ENCODE measurements at places on chromosomes 6 and 20. TPM values are rescaled to one million over a fixed set of nuclear protein-coding genes. Genes with fewer than 3 reads are reported as not detected.

- DNase-seq, result no peak
- H3K4me1 ChIP-seq, result no peaks in the 10 kb centered on the region
- no peak overlapping the region for H3K27ac ChIP-seq
- no peaks in the 10 kb centered on the region for H3K36me3 ChIP-seq
- no peak overlapping the region for H3K4me3 ChIP-seq
- H3K27me3 ChIP-seq, result no peaks in the 10 kb centered on the region
These were observed 428.3 kb downstream of the ADGRB3 start for GRCh38 chr6:69063401-69063800.

DNA sequence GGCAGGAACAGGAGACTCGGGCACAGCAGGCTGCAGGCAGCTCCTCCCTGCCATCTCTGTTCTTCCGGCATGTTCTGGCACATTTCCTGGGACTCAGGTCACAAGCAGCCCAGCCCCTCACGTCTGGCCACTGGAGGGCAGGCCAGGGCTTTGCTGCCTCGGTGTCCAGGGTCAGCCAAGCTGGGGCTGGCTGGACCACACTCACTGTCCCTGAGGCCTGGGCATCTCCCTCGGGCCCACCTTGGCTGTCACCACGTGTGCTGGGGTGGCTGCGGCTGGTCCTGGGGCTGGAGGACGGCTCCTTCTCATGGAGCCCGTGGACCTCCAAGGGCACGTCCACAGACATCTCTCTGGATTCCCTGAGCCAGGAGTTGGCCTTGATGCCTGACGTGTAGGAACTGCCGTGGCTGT is 18.5 kb downstream of the FRMD1 start:
- H3K4me1 ChIP-seq, result 0 out of 2 replicates have a peak, but pooled peaks cover 1% of the 10 kb centered on the region
- no peak overlapping the region for H3K4me3 ChIP-seq
- no peaks in the 10 kb centered on the region for H3K36me3 ChIP-seq
- DNase-seq, result peak; percentile 43

- DNase-seq, result peak; percentile 45
- H3K27ac ChIP-seq, result no peak overlapping the region
- no peaks in the 10 kb centered on the region for H3K27me3 ChIP-seq
- H3K36me3 ChIP-seq, result no peaks in the 10 kb centered on the region
- no peak overlapping the region for H3K4me3 ChIP-seq
- no peaks in the 10 kb centered on the region for H3K4me1 ChIP-seq
These were observed 37.2 kb downstream of the EDN1 start for GRCh38 chr6:12327391-12327790.

- H3K27ac ChIP-seq, result no peak overlapping the region
- H3K36me3 ChIP-seq, result no peaks in the 10 kb centered on the region
- no peak overlapping the region for H3K4me3 ChIP-seq
- H3K4me1 ChIP-seq, result no peaks in the 10 kb centered on the region
- H3K27me3 ChIP-seq, result peaks cover 2% of the 10 kb centered on the region
These were observed 154.1 kb upstream of the CENPW start for GRCh38 chr6:126185774-126186173.

DNA sequence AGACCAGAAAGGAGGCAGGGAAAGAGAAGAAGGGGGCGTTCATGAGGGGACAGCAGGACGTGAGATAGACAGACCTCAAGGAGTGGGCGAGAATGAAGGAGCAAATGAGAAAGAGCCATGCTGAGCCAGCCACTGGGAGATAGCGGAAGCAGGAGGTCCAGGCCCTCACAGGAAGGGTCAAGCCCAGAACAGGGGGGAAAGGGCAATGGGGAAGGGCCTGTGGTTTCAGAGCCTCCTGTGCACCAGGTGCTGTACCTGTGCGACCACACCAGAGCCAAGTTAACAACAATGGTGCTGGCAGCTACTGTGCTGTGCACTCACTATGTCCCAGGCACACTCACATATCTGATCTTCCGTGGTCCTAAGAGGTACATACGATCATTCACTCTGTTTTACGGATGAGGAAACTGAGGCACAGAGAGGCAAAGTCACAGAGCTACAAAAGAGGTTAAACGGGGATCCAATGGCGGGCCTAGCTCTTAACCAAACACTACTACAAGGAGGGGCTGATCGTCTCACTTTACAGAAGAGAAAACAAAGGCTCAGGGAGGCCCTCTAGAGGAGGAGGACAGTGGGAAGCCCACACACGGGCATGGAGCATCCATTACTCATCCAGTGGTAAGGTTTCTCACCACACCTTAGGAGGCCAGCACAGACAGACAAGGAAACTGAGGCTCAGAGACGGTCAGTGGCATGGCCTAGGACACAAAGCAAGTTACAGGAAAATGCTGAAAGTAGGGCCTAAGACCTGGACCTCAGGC is 129.1 kb downstream of the PREX1 start:
- DNase-seq, result no peak
- no peaks in the 10 kb centered on the region for H3K27me3 ChIP-seq
- no peak overlapping the region for H3K27ac ChIP-seq
- H3K4me3 ChIP-seq, result no peak overlapping the region

DNA sequence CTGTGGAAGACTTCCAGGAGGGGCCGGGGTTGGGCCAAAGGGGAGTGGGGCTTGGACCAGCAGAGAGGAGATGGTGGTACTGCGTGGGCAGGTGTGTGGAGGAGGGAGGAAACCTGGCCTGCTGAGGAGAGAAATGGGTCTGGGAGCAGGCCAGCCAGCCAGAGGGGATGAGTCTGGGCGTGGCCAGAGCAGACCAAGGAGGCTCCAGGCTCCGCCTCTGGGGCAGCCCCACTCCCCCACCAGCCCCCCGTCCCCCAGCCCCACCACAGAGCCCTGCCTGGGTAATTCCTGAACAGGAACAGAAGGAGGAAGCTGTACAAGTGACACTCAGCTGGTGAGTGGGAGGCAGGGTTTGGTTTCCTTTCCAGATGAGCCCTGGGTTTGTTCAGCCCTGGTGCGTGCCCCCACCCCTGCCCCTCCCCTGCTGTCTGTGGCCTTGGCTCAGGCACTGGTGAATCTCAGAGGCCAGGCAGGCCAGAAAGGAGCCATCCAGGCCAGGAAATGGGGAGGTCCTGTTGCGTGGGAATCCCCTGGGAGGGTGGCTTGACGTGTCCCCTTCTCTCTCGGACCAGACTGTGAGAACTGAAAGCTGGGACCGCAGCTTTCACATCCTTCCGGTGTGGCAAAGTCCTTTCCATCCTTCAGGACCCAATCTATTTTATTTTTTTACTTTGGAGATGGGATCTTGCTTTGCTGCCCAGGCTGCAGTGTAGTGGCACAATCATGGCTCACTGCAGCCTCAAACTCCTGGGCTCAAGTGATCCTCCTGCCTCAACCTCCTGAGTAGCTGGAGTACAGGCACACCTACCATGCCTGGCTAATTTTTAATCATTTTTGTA is 9.4 kb upstream of the SRC start:
- peak; percentile 20 for DNase-seq
- peaks cover 8% of the 10 kb centered on the region for H3K4me1 ChIP-seq
- no peaks in the 10 kb centered on the region for H3K27me3 ChIP-seq

GRCh38 chr20:25369971-25370370 is 20.7 kb downstream of the ABHD12 start:
- DNase-seq, result no peak
- no peak overlapping the region for H3K4me3 ChIP-seq
- no peaks in the 10 kb centered on the region for H3K36me3 ChIP-seq
- no peaks in the 10 kb centered on the region for H3K27me3 ChIP-seq
- H3K27ac ChIP-seq, result no peak overlapping the region

DNA sequence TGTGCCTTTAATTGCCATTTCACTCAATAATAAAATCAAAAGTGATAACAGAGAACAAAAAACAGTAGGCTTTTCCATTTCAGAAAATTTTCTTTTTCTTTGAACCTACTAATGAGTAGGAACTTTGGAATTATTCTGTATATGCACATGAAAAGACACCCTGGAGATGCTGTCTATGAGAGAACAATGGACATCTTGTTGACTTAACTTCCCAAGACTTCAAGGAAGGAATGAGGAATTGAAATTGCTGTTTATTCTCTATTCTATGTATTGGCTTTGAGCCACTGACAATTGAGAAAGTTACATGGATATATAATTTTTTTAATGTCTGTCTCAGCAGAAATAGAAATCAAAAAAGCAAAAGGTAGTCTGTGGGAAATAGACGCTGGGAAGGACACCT is 98.6 kb upstream of the PCSK2 start:
- no peaks in the 10 kb centered on the region for H3K36me3 ChIP-seq
- DNase-seq, result no peak
- no peak overlapping the region for H3K27ac ChIP-seq
- H3K4me1 ChIP-seq, result no peaks in the 10 kb centered on the region

GRCh38 chr20:32965581-32966373 is 38.5 kb downstream of the SUN5 start:
- no peaks in the 10 kb centered on the region for H3K4me1 ChIP-seq
- H3K27me3 ChIP-seq, result peaks cover 15% of the 10 kb centered on the region
- no peak overlapping the region for H3K27ac ChIP-seq
- H3K4me3 ChIP-seq, result no peak overlapping the region
- no peak for DNase-seq
- no peaks in the 10 kb centered on the region for H3K36me3 ChIP-seq

- H3K4me3 ChIP-seq, result no peak overlapping the region
- no peaks in the 10 kb centered on the region for H3K27me3 ChIP-seq
- DNase-seq, result no peak
- H3K4me1 ChIP-seq, result no peaks in the 10 kb centered on the region
- H3K36me3 ChIP-seq, result no peaks in the 10 kb centered on the region
These were observed 178.3 kb upstream of the RALGAPA2 start for GRCh38 chr20:20890751-20891150.

The ARMC2 gene
- total RNA-seq, result 0.72 TPM

The GMDS gene
- 7.3 TPM for total RNA-seq

The SNX14 gene
- 116 TPM for total RNA-seq

The HAO1 gene
- total RNA-seq, result not detected

Data from IMR-90 (cell line).